ENCODE measurements at places on chromosomes 6 and 20.

- H3K27ac ChIP-seq, result no peak overlapping the region
- no peak for DNase-seq
- peaks cover 33% of the 10 kb centered on the region for H3K4me1 ChIP-seq
- H3K27me3 ChIP-seq, result peaks cover 78% of the 10 kb centered on the region
- H3K36me3 ChIP-seq, result no peaks in the 10 kb centered on the region
Measured at GRCh38 chr6:99590728-99591672, 15.6 kb upstream of the PRDM13 start.

DNA sequence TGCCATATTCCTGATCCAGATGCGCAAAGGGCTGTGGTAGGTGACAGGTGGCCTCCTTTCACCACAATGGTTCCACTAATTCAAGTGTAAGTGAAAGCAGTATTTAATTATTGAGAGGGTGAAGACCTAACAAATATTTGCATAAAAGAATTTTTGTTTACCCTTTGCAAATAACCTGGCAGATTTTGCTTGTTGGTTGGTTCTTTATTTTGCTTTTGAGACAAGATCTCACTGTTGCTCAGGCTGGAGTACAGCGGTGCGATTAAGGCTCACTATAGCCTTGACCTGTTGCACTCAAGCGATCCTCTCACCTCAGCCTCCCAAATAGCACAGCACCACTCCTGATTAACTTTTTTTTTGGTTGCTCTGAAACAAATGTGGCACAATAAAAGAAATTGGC, 49.2 kb downstream of the PCNA start:
- no peak overlapping the region for H3K4me3 ChIP-seq
- H3K4me1 ChIP-seq, result peaks cover 23% of the 10 kb centered on the region
- DNase-seq, result no peak
- H3K27me3 ChIP-seq, result no peaks in the 10 kb centered on the region
- H3K27ac ChIP-seq, result no peak overlapping the region

DNA sequence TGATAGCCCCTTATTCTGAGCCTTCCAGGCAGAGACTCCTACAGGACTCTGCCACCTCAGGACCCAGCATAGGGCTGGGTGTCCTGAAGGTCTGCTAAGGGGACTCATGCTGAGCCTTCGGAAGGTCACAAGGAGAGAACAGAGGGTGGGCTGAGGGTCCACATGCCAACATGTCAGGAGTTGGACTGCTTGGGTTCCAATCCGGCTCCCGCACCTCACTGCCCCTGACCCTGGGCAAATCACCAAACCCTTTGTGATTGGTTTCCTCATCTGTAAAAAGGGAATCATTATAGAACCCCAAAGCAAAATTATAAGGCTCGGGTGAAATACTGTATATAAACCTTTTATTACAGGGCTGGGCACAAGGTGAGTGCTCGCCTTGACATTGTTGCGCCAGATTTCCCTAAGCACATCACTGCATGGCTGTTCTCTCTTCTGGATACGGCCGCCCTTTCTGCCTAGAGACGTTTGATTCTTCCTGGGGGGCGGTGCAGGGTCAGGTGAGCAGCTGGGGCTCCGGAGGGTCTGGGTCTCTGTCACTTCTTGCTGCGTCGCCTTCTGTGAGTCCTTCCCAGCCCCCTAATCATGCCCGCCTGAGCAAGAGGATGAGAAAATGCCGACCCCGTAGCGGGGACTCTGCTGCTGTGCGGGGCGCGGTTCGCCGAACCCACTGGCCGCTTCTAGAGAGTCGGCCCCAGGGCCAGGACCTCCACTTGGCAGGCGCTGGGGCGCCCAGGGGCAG, 90.5 kb upstream of the EPB41L1 start:
- H3K4me3 ChIP-seq, result peak overlapping the region; percentile 80
- H3K27ac ChIP-seq, result no peak overlapping the region
- no peaks in the 10 kb centered on the region for H3K36me3 ChIP-seq
- H3K27me3 ChIP-seq, result peaks cover 12% of the 10 kb centered on the region
- DNase-seq, result no peak
- peaks cover 11% of the 10 kb centered on the region for H3K4me1 ChIP-seq

GRCh38 chr6:105207524-105208269, 27.9 kb upstream of the POPDC3 start:
- H3K4me3 ChIP-seq, result no peak overlapping the region
- no peak for DNase-seq
- peaks cover 5% of the 10 kb centered on the region for H3K4me1 ChIP-seq

DNA sequence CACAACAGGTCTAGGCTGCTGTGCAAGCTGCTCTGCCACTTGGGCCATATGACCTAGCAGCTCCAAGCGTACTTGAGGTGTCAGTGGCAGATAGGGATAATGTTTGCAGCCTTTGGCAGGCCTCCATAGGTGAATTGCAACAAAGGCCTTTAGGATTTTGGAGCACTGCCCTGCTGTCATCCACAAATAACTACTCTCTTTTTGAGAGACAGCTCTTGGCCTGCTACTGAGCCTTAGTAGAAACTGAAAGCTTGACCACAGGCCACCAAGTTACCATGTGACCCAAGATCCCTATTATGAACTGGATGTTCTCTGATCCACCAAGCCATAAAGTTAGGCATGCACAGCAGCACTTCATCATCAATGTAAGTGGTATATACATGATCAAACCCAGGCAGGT, 29.9 kb downstream of the FBXO30 start:
- peaks cover 22% of the 10 kb centered on the region for H3K4me1 ChIP-seq
- DNase-seq, result no peak
- peaks cover 6% of the 10 kb centered on the region for H3K36me3 ChIP-seq
- no peak overlapping the region for H3K27ac ChIP-seq
- no peaks in the 10 kb centered on the region for H3K27me3 ChIP-seq
- H3K4me3 ChIP-seq, result no peak overlapping the region

DNA sequence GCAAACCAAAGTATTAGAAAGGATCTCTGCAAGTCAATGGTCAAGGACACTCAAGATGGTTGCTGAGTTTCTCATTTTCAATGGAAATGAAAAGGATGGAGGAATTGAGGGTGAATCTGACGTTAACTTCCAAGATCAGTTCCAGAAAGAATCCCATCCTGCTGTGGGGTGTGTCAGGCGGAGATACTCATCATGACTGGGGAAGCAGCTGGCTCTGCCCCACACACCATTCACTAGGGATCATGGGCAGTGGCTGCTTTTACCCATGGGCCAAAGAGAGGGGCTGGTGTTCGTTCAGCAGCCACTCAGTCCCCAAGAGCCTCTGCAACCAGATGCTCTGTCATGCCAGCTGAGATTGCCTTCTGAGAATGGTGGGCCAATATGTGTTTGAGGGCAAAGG, 102.3 kb upstream of the KCNK16 start:
- no peak overlapping the region for H3K27ac ChIP-seq
- H3K36me3 ChIP-seq, result no peaks in the 10 kb centered on the region
- no peak for DNase-seq
- no peaks in the 10 kb centered on the region for H3K4me1 ChIP-seq
- H3K27me3 ChIP-seq, result peaks cover 2% of the 10 kb centered on the region

DNA sequence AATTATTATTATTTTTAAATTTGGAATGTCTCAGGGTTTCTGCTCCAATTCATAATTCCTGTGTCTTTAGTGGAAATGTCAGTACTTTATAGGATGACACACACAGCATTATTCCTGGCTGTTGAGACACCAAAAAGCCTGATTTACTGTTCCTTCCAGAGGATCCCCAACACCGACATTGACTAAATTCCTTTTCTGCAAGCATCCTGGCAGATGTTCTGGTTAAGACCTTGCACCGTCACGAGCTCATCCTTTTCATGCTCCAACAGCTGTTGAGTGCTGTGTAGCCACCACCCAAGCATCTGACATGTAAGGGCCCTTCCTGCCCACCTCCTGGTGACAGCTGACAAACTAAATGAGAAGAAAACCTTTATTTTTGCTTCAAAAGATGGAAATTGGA, 284.3 kb upstream of the SULF2 start:
- DNase-seq, result no peak
- peaks cover 2% of the 10 kb centered on the region for H3K4me1 ChIP-seq
- H3K36me3 ChIP-seq, result no peaks in the 10 kb centered on the region
- peaks cover 6% of the 10 kb centered on the region for H3K27me3 ChIP-seq
- H3K4me3 ChIP-seq, result no peak overlapping the region

GRCh38 chr20:2602046-2602735, 50.2 kb upstream of the NOP56 start:
- DNase-seq, result no peak
- peaks cover 10% of the 10 kb centered on the region for H3K27me3 ChIP-seq
- H3K4me1 ChIP-seq, result no peaks in the 10 kb centered on the region
- H3K27ac ChIP-seq, result no peak overlapping the region

DNA sequence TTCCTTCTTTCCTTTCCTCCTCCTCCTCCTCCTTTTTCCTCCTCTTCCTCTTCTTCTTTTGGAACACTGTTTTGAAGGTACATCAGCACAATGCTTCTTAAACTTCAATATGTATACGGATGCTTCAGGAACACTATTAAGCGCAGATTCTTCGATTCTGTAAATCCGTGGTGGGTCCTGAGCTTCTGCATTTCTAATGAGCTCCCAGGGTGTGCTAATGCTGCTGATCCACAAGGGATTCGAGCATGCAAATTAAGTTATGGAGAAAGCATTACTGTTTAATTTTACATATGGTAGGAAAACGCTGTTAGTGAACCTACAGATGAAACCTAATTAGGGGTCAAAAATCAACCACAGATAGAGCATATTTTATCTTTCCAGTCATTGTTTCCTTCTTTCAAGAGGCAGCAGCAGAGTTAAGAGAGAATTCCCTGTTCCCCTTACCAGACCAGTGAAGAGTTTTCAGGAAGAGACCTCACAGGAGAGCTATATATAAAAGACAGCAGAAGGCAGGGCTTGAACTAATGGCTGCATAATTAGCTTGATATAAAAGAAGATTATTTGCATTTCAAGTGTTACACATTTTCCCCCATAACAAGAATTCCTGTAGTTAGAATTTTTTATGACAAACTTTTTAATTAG, 47.2 kb downstream of the KIF13A start:
- H3K27me3 ChIP-seq, result peaks cover 16% of the 10 kb centered on the region
- H3K4me1 ChIP-seq, result no peaks in the 10 kb centered on the region
- no peaks in the 10 kb centered on the region for H3K36me3 ChIP-seq
- no peak overlapping the region for H3K4me3 ChIP-seq
- no peak for DNase-seq

GRCh38 chr6:14630016-14630415, 512.4 kb downstream of the CD83 start:
- no peak overlapping the region for H3K4me3 ChIP-seq
- H3K27me3 ChIP-seq, result peaks cover 18% of the 10 kb centered on the region
- DNase-seq, result no peak
- H3K27ac ChIP-seq, result no peak overlapping the region
- H3K36me3 ChIP-seq, result no peaks in the 10 kb centered on the region

GRCh38 chr6:167781868-167782267, 44.8 kb upstream of the AFDN start:
- peaks cover 13% of the 10 kb centered on the region for H3K27me3 ChIP-seq
- no peak for DNase-seq
- no peaks in the 10 kb centered on the region for H3K36me3 ChIP-seq
- no peak overlapping the region for H3K4me3 ChIP-seq

DNA sequence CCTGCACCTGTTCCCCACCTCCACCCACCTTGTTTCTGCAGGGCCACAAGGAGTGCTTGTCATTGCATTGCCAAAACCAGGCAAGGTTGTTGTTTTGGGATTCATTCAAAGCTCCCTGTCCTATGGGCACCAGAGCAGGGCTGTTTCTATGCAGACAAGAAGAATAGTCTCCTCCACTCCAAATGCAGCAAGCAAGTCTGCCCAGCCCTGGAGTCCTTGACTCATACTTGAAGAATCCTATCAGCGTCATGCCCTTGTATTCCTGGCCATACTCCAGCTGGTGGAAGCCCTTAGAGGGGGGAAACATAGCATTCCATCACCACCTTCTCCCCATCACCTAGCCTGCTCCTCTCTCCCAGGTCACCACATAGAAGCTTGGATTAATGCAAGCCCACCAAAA, 145.3 kb upstream of the ECI2 start:
- peaks cover 5% of the 10 kb centered on the region for H3K4me1 ChIP-seq
- DNase-seq, result no peak
- no peaks in the 10 kb centered on the region for H3K36me3 ChIP-seq
- H3K27ac ChIP-seq, result no peak overlapping the region
- H3K4me3 ChIP-seq, result no peak overlapping the region
- peaks cover 26% of the 10 kb centered on the region for H3K27me3 ChIP-seq
